Sciatic nerve (tissue), 2 donors: ENCODE measurements at places on chromosomes 12 and 14. TPM values are rescaled to one million over a fixed set of nuclear protein-coding genes. Genes with fewer than 3 reads are reported as not detected.

The TSPAN19 gene
- 0.58 TPM for total RNA-seq

GRCh38 chr14:68741839-68742470 is 50.9 kb downstream of the ZFP36L1 start:
- no peak for DNase-seq

DNA sequence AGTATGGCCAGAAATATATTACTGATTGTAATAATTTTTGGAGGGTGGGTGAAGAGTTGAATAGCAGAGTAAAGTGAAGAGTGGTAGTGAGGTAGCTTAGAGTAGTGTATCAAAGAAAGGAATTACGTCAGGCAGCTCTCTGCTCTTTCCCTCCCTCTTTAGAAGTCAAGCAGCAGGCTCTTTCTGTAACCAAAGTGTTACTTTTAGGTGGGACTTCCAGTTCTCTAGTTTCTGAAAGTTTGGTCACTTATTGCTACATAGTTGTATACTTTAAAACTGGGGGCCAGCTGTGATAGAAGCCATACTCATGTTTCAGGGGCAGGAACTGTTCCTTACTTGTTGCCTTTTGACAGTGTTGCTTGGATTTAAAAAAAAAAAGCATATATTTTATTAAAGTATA is 30.6 kb downstream of the ATF7IP start:
- DNase-seq, result no peak

DNA sequence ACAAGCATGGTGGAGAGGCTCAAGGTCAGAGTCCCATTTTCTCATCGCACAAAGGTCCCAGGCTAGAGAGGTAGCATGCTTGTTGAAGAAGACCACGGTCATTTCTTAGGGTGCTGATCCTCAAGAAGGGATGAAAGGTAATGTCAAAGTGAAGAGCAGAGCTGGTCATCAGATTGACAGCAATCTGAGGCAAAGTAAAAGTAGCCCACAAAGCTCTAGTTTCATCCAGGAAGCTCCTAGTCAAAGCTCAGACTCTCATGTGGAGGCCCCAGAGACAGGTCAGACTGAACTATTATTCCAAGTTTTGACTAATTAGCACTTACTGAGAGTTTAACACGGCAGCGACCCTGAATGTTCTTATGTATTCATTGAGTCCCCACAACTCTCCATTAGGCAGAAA is 270.6 kb downstream of the RPS29 start:
- DNase-seq, result no peak

The KRT75 gene
- total RNA-seq, result not detected

The SLC17A8 gene
- not detected for total RNA-seq

DNA sequence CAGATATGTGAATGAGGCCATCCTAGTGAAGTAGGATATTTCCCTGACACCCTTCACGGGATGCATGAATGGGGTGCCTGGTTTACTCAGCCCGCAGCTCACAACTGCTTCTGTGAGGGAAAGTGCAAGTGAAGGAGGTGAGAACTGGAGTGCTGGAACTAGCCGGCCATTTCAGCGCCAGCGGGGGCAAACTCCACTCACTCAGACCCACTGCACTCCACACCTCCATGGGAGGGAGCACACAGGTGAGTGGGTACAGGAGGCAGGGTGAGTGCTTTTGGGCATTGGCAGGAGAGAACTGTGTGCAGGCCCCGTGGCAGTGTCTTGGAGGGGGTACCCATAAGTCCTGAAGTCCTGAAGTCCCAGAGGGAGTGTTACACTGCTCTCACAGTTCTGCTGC is 1008.4 kb downstream of the SLC6A15 start:
- no peak for DNase-seq

DNA sequence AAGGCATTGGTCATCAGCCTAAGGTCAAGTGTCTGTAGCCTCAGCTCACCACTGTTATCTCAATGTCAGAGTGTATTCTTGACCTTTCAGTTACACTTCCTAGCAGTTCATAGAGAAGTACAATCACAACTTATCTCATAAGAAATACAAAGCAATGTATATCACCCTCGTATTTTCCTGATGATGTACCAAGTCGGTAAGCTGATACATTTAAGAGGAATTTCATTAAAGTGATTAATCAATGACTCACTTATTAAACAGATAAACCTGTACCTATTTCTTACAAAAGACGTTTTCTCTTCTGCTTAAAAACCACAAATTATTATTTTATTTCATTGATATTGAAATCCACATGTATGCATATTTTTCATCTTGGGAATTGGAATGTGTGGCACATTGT is 3.9 kb upstream of the PRB3 start:
- DNase-seq, result no peak

The CDKN1B gene
- total RNA-seq, result 110 TPM

DNA sequence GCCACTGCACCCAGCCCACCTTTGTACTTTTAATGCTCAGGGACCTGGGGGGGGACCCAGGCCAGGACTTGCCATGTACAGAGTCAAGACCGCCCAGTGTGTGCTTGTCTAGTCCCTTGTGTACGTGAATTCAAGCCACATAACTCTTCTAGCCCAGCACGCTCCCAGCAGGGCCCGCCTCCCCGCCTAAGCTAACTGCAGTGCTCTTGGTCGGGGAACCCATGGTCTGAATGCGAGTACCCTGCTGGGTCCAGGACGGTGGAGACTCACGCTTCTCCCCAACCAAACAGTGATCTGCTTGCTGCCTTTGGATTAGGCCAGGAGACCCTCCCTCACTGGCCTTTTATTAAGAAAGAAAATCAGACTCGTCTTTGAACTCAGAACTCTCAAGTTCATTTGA is 23.3 kb downstream of the CD9 start:
- DNase-seq, result no peak

The VDR gene
- total RNA-seq, result 1.9 TPM

The FOXA1 gene
- total RNA-seq, result 0.94 TPM

The LRP1 gene
- 760 TPM for total RNA-seq

The ERBB3 gene
- total RNA-seq, result 159 TPM

The SLC25A47 gene
- total RNA-seq, result not detected

The TMEM179 gene
- total RNA-seq, result 4.5 TPM

The KRT78 gene
- not detected for total RNA-seq

DNA sequence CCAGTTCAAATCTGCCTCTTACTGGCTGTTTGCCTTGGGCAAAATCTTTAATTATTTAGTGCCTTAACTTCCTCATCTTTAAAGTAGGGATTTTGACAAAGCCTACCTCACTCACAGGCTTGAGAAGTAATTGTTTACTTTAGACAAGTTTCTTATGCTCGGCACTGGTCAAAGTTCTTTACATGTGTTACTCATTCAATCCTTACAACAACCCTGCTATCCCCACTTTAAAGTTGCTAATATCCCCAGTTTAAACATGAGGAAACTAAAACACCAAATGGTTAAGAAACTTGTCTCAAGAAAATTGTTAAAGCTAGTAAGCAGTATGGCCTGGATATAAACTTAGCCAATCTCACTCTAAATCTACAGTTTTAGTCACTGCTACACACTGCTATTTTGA is 204.0 kb upstream of the AVPR1A start:
- DNase-seq, result no peak

DNA sequence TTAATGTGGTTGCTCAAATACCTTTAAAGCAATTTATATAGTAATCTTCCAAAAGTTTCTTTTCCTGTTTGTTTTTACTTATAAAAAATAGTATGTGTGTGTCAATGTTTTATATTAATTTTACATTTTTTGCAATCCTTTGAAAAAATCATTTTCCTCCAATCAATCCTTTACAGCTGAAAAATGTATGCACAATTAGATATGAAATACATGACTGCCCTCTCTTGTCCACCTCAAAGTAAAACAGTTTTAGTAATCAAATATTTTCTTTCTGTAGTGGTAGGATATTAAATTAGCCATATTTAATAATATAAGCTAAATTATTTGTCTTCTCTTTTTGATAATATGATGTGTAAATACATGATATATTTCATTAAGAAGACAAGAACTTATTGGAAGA is 269.9 kb downstream of the ADAMTS20 start:
- no peak for DNase-seq

- no peak for DNase-seq
Measured at GRCh38 chr14:76502638-76503037, 126.7 kb downstream of the ESRRB start.

- DNase-seq, result no peak
Measured at GRCh38 chr12:68131867-68132414, 27.6 kb downstream of the IFNG start.

DNA sequence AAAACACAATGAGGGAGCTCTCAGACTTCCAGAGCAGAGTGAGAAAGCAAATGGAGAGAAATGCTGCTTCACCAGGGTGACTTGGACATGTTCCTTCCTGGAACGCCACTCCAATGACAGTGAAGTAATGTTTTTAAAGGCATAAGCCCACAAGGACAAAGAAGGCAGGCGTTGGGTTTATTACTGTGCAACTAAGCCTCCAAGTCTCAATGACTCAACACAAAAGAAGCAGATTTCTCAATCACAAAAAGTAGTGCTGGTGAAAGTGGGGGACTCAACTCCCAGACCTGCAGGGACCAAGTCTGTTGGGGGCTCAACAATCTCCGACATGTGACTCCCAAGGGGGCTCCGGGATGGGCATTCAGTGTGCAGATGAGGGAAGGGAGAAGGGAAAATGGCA is 505.2 kb downstream of the BCL11B start:
- DNase-seq, result no peak

- DNase-seq, result no peak
Measured at GRCh38 chr12:42804928-42805327, 215.4 kb upstream of the PRICKLE1 start.

DNA sequence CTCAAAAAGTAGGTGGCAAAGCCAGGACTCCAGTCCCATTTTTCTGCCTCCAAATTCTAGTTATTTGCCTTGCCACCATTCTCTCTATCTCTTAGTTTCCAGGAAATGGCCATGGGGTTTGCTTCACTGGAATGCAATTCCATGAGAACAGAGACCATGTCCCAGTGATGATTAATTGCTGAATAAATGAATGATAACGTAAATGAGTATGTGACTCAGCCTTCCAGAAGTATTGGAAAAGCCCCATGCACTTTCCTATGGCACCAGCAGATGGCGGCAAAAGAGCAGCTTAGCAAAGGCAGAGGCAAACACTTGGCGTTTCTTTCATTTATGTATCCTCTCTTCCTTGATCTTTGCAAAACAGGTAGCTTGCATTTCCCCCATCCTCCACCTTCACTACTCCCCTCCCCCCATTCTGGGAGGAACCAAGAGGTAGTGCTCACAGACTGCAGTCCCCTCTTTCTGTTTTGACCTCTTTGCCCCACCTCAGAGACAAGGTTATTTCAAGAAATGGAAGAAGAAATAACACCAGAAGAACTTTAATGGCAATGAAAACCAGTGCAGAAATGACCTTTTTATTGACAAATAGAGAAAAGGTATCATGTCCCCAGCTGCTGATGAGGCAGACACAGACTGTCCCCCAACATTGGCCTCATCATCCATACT is 21.3 kb downstream of the TBX3 start:
- peak; percentile 89 for DNase-seq

The CCDC177 gene
- total RNA-seq, result not detected

DNA sequence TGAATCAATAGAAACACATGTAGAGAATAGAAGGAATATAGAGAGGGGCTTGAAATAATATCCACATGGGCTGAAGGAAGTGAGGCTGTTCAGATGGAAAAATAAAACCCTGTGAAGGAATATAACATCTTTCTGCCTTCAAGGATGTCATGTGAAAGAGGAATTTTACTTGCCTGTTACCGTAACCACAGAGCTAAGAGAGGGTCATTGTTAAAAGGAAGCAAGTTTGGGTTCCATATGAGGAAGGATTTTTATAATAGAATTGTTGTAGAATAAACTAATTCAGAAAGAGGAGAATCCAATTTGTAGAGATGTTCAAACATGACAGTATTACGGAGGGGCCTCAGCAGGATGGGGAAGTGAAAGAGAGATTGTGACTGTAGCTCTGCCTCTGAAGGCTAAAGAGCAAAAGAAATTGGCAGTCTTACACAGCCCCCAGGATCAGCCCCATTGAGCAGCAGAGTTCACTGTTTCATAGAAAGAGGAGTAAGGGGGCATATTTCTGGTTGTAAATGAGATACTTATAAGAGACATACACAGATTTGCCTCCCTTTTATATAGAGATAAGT is 41.8 kb upstream of the PTPRR start:
- DNase-seq, result no peak

GRCh38 chr14:95483309-95484165 is 32.9 kb downstream of the SYNE3 start:
- peak; percentile 88 for DNase-seq

The P2RX2 gene
- total RNA-seq, result not detected
